ENCODE measurements at places on chromosomes 12 and 14.

- no peak for DNase-seq
These were observed 35.7 kb downstream of the RAD9B start for GRCh38 chr12:110537605-110538409.

- peak; percentile 58 for DNase-seq
These were observed 1.5 kb downstream of the L3HYPDH start for GRCh38 chr14:59482541-59483331.

DNA sequence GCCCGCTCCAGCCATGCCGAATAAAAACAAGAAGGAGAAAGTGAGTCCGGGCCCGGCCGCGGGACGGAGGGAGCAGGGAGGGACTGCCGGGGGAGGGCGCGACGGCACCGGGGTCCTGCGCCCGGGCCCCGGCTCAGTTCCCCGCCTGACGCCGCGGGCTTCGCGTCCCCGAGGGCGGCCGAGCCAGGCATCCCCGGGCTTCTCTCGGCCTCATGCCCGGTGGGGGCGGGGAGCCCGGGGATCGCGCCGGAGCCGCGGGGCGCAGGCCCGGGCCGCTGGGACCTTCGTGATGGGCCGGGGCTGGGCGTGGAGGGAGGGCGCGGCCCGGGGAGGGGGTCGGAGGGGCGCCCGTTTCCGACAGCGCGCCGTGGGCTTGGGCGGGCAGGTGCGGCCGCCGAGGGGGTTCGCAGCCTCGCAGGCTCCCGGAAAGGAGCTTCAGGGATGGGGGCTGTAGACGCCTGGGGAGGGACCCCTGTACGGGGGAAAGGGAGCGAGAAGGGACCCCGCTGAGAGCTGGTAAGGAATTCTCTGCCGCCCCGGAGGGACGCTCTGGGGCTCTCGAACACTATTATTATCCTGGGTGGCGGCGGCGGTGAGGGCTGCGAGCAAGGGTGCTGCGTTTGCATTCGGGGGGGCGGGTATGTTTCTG, 496 bp downstream of the PPP2R5C start:
- DNase-seq = peak; percentile 73

DNA sequence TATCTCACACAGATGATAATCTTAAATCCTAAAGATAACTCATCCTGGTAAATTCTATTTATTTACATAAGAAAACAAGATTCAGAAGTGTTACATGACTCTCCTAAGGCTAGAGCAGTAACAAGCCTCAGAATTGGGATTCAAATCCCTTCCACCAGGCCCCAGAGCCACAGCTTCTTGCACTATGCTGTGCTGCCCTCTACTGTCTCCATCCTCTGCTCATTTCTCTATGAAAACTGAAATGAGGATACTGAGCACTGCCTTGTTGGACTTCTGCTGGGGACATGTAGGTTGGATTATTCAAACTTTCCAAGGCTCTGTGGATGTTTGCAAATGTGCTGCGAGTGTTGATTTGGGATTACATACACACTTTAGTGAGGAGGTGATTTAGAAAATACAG, 23.5 kb upstream of the C12orf50 start:
- DNase-seq = peak; percentile 47

DNA sequence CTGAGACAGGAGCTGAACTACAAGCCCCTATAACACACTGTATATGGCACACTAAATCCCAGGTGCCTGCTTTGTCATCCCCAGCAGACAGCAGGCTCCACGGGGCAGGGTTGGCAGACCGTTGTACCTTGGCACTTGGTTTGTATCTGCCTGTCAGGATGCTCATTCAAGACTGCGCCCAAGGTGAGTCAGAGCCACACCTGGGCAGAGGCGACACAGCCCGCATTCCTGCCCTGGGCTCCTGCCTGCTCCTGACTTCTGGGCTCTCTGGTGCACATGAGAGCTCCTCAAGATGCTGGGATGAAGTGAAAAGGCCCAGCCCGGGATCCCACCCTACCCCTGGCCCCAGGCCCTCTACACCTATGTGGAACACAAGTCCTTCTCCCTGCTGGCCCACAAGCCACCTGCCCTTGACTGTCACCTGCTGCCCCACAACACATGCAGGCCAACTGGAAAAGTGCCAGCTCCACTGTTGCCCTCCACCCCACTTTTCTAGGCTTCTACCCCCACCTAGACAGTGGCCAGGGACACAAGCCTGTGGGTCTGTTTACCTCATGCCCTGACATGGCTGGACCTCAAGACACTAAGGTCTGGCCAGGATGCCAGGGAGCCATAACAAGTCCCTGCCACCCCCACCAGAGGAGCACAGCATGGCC, 30.8 kb upstream of the PNMA1 start:
- DNase-seq = no peak

DNA sequence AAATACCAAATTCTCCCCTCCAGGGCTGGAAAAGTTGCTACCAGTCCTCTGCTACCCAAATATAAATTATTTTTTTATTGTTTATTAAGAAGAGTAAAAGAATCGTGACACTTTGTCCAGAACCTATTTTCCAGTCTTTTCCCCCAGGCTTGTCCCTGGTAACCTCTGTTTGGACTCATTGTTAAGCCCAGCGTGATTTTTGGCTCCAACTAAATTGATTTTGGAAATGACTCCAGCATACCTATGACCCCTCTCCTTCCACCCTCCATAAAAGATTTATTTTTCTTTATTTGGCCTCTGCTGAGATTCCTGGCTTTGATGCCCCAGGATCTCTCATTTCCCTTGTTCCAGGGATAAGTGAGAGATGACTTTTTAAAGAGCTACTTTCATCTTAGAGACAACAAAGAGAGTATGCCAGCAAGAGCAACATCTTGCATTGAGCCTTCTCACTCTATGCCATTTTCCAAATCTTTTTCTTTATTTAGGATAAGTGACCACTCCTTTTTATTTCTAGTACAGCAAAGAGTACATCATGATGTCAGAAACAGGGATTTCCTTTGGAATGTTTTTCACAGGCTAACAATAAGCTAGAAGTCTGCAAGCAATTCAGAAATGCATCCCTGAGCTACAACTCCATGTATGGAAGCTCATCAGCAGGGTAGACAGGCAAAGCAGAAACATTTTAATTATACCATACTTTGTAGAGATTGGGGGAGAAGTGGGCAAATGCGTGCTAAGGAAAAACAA, 75.8 kb downstream of the DAD1 start:
- DNase-seq = no peak

GRCh38 chr14:37232907-37233481, 35.3 kb downstream of the MIPOL1 start:
- peak; percentile 56 for DNase-seq

DNA sequence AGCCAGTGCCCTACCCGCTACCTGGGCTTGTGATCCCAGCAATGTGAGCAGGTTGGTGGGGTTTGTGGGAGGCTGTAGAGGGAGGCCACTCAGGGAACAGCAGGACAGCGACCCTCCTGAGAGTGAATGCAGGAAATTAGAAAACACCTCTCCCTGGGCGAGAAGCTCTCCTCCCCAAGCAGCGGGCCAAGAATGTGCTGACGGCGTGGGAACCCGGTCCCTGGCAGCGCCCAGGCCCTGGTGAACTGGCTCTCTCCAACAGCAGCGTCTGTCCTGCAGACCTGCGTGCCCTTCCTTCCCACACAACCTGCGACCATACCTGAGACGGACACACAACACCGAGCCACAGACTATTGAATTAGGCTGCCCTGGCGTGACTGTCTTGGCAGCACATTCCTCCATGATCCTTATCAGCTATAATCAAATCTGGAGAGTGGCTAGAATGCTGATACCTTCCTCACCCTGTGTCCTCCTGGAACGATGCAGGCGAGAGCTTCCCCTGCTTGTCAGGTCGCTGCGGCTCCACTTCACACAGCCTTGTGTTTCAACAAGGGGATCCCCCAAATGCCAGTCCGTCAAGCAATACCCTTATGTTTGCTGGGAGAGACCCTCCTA, 114.8 kb upstream of the GSC start:
- no peak for DNase-seq

GRCh38 chr12:14190694-14191093, 174.8 kb upstream of the ATF7IP start:
- DNase-seq = no peak

- no peak for DNase-seq
These were observed 111.8 kb downstream of the PRKCH start for GRCh38 chr14:61433169-61433568.

DNA sequence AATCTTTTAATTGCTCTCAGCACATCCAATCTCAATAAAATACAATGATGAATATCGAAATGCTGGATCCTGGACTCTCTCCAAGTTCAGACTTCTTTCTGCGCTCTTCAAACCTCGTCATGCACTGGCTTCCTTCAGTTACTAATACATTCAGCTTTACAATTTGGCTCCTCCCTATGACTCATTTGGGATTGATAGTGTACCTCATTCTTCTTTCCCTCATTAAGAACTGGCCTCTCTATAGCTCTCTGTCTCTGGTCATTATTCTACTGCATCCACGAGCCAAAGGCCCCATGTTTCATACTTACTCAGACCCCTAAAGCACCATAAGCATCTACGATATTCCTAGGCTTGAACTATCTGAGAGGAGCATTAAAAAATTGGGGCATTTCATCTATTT, 4.9 kb downstream of the TSPAN8 start:
- DNase-seq = no peak

- no peak for DNase-seq
These were observed 59.5 kb downstream of the DAAM1 start for GRCh38 chr14:59247801-59248584.

GRCh38 chr12:113271853-113272561, 50.7 kb downstream of the TPCN1 start:
- DNase-seq = peak; percentile 96

DNA sequence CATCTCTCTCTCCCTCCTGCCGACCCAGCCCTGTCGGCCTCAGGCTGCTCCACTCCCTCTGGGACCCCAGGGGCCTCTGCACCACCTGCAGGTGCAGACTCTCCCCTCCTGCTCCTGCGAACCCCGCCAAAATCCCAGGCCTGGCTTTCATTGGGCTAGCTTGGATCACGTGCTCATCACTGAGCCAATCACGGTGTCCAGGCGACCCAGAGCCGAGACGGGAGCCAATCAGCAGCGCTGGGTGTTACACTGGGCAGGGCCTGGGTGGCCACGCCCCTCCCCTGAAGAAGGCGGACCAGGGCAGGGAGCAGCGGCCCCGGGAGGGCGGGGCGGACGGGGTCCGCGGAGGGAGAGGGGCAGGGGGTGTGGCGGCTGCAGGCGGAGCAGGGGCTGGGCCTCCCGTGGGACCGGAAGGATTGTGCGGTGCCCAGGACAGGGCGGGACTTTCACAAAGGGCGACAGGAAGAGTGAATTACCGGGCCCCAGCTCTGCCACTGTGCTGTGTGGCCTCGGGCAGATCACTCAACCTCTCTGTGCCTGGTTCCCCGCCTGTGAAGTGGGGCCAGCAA, 66.6 kb upstream of the FBRSL1 start:
- no peak for DNase-seq

DNA sequence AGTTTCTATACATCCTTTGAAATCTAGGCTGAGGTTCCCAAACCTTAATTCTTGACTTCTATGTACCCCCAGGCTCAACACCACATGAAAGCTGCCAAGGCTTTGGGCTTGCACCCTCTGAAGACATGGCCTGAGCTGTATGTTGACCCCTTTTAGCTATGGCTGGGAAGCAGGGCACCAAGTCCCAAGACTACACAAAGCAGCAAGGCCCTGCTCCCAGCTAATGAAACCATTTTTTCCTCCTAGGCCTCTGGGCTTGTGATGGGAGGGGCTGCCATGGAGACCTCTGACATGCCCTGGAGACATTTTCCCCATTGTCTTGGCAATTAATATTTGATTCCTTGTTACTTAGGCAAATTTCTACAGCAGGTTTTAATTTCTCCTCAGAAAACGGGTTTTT, 207.0 kb downstream of the ADAMTS20 start:
- DNase-seq = no peak

DNA sequence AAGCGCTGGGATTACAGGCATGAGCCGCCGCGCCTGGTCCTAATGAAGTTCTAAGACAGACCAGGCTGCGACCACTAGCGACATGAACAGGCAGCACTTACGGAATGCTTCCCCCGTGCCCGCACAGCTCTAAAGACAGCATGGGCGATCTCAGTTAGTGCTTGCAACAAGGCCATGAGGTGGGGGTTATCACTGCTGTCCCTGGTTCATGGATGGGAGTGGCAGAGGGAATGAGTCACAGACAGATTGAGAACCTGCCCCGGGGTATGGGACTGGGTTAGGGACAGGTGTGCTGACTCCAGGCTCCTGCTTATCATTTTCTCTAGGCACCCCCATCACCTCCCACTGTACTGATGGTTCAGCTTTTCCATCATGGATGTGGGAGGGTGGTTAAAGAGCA, 160.9 kb downstream of the VRK1 start:
- no peak for DNase-seq

DNA sequence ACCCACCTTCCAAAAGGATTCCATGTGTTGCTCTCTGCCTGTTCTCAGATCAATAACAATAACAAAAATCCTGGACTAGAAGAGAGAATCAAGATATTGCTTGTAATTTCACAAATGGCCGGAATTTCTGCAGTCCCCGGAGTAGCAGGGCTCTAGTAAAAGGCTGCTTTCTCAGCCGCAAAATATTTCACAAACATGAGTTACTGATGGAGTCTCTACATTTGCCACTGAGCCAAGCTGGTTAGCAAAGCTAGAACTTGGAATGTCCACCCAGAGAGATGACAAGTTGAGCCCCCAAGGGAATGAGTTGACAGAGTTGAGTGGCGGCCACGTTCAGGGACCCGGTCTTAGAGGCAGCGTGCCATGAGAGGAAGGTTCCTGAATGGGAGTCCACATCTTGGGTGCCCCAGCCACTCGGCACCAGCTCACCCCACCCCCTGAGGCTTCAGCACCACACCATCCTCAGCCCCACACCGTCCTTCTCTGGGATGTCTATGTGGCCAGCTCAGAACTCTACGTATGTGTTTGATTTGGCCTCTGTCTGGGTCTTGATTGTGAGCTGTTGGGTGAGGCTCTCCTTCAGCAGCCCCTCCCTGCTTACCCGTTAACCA, 15.9 kb downstream of the FBLN5 start:
- DNase-seq = peak; percentile 41

DNA sequence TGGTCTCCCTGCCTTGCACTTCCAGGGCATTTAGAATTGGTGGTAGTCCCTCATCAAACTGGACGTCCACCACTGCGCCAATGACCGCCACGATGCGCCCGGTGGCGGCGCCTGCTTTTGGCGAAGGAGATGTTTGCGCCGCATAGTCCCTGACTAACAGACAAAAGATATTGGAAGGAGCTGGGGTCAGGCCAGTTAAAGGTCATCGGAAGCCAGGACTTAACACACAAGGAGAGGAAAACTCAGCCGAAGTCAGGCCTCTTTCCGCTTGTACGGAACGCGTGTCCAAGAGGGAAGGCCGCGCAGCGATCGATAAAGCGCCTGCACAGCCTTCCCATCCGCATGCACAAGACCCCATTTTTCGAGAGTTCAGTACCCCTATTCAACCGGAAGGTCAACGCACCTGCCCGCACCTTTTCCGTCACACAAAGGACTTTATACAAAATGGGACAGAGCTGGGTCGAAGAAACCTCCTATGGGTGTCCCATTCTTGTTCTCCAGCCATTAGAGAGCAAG, 525 bp downstream of the ATP5F1B start:
- peak; percentile 21 for DNase-seq

GRCh38 chr14:90575336-90575735, 178.5 kb downstream of the CALM1 start:
- DNase-seq = no peak

- DNase-seq = peak; percentile 29
These were observed 13.7 kb downstream of the HNRNPC start for GRCh38 chr14:21255385-21256101.
